T-helper 1 cell (primary cell): ENCODE measurements at places on chromosomes 12 and 14.

- DNase-seq = no peak
Measured at GRCh38 chr14:101950516-101951215, 13.7 kb upstream of the DYNC1H1 start.

DNA sequence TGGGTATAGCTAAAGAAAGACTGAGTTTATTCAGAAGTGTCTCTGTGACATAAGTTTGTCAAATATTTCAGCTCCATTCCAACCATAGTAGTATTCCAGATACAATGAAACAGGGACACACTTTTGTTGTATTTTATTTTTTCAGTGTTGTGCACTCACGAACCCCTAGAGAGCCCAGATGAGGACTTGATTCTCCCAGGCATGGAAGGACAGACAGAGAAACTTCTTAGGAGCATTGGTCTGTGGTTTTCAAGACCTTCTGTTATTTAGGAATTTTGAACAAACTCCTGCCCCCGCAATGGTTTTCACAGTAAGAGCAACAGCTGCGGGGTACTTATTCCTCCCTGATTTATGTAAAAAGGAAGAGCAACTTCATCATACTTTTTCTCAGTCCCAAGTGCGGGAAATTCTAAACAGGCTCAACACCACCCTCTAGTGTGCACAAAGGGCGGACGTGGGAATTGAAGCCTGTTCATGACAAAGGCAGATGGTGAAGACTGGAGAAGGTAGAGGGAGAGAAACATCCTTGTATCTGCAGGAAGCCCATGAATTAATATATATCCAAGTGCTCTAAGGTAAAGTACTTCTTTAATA is 147.6 kb downstream of the PAH start:
- peak; percentile 26 for DNase-seq

- DNase-seq = no peak
Measured at GRCh38 chr14:83864106-83864505, 1665.8 kb upstream of the FLRT2 start.

- no peak for DNase-seq
Measured at GRCh38 chr14:72699852-72700257, 194.0 kb downstream of the DPF3 start.

- no peak for DNase-seq
Measured at GRCh38 chr14:91298576-91298975, 54.1 kb upstream of the GPR68 start.

DNA sequence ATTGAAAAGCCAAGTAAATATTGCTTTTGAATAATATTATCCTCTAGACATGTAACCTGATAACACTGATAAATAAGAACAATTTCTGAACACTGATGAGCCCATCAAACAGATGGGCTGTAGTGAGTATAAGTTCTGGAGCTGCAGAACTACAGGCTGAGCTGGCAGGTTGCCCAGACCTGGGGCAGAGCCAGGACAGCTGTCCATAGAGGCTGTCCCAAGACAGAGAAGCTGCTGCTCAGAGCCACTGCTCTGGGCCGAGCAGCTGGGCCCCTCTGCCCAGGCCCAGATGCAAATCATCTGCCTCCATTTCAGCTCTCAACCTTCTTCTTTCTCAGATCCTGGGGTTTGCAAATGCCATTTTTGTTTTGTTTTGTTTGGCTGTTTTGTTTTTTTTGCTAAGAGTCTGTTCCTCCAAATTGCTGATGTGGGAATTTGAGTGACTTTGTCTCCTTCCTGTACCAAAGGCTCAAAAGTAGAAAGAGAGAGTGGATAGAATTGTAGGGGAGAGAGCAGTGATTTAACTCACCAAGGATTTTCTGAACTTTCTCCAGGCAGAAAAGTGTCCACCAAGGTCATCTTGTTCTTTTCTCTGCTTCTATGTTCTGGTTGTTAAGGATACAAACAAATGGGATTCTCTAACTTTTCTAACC is 4.0 kb upstream of the TESPA1 start:
- no peak for DNase-seq

- DNase-seq = peak; percentile 56
Measured at GRCh38 chr12:6465467-6466183, 4.9 kb downstream of the VAMP1 start.

DNA sequence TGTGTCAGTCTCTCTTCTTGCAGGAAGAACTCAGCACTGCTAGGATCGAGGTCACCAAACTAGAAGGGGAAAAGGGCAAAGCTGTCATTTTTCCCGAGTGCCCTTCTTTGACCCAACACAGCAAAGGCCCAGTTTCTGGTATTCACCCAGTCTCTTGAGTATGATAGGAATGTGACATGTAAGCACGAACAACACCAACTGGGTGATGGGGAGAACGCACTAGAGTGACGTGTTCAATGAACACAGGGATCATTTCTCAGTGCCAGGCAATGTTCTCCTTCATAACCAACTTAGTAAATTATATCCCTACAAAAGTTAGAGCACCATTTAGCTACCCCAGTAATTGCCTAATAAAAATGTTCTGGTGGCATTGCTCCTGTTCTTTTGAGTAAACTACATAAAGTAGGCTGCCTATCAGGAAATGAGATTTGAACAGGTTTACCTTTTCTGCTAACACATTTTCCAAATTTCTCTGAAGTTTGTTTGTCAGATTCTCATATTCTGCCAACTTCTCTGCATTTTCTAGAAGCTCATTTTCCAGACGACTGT is 64.5 kb downstream of the NIN start:
- no peak for DNase-seq

DNA sequence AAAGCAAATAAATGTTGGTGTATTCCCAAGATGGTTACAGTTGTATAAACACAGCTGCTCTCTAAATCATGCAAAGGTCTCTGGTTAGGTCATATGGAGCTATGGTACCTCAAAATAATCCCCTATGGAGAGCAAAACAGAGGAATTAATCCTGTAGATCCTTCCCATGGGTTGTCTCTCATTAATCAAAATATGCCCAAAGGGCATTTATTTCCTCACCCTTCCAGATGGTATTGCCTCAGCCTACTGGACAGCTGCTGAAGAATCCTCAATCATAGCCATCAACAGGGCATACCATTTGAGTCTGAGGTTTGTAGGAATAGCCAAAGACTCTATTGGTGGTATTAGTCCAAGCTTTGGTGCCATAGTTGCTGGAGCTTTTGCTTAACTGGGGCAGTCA is 360.9 kb downstream of the RPL10L start:
- DNase-seq = no peak

DNA sequence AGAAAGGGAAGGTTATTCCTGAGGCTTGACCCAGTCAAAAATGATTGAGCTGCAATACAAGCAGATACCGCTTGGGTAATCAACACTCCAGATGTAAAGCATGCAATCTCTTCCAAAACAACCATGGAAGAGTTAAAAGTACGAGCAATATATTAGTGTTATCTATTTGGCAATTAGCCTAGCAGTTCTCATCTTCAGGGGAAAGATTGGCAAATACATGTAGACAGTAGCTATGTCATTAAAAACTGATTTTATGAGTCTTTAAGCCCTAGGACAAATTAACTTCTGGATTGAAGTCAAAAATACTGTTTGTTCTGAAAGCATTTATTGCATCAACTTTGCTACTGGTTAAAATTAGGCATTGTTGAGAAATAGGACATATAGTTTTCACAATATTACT is 9.3 kb upstream of the GYS2 start:
- no peak for DNase-seq

GRCh38 chr14:63394841-63395240 is 76.1 kb upstream of the GPHB5 start:
- DNase-seq = no peak

DNA sequence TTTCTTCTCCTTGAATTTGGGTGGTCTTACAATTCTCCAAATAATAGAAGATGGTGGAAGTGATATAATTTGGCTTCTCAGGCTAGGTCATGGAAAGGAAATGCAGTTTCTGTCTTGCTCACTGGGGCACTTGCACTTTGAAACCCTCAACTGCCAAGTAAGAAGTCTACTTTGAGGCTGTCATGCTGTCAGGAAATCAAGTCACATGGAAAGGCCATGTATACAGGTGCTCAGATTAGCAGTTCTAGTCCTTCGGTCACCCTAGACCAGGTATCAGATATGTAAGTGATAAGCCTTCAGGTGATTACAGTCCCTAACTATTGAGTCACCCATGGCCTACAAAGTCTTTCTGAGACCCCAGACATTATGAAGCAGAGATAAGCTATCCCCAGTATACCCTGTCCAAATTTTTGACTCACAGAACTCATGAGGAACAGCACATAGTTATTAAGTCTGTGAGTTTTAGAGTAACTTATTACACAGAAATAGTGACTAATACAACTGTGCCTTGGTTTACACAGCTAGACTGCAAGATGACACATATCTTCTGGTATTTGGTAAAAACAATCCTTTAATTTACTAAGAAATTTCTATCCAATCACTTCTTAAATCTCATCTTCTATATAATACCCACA is 26.3 kb upstream of the BBS10 start:
- DNase-seq = no peak

DNA sequence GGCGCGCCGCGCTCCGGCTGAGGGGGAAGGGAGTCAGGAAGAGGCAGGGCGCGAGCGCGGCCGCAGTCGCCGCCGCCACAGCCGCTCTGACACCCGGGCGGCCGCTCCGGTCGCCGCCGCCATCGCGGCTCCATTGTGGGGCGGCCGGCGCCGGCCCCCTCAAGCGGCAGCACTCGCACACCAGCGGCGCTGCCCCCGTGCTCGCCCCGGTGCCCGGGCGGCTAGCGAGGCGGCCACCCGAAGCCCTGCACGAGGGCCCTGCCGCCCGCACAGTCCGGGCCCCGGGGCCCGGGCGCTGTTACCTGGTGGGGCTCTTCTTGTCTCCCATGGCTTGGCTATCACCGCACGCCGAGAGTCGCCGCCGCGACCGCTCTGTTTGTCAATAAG is 202 bp downstream of the YAF2 start:
- no peak for DNase-seq

DNA sequence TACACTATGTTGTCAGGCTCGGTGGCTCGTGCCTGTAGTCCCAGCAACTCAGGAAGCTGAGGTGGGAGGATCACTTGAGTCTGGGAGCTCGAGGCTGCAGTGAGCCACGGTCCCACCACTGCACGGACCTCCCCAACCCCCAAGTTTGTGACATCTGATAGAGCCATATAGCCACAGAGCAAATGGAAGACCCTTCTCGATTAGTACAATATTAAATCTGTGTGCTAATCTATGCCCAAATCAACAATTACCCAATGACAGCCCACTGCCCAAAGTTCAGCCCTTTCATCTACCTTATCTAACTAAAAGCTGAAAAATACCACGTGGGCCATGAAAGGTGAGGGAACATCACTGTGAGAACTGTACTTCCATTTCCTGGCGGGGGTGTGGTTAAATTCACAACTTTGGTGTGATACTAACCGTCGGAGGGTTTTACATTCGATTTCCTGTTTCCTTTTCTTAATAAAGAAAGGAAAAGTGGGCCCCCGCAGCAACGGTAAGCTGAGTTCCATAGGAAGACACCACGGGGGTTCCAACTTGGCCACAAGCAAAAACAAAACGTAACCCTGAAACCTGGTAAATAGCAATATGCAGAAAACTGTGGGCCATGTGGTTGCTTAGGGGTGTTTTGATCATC is 31.2 kb upstream of the FOS start:
- DNase-seq = peak; percentile 67

DNA sequence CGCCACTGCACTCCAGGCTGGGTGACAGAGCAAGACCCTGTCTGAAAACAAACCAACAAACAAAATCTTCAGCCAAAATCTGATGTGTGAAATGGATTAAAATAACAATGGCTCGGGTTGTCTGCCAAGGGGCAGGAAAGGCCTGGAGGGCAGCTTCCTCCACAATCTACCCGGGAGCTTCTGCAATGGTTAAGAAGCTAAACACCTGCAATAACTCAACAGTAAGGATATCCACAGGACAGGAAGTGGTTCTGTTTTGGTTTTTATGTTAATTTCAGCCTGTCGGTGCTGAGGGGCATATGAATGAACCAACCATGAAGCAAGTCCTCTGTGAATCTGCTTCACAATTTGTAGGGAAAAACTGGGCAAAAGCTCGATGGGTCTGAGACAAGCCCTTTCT is 34.4 kb downstream of the RAD52 start:
- no peak for DNase-seq

- DNase-seq = no peak
Measured at GRCh38 chr12:122385171-122386016, 37.1 kb downstream of the CLIP1 start.

DNA sequence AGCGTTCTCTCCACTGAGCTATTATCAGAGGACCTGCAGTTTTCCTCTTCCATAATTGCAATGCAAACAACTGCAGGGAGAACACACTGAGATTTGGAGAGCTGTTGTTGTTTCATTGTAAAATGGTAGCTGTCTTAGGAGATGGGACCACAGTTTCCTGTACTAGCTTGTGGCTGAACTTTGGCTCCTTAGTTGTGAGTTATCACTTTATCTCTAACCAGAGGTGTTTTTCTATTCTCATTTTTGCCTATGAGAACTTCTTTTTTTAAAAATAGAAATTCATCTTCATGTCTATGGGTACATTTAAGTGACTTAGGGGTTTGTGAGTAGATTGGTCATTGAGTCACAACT is 216.5 kb downstream of the SLC38A4 start:
- peak; percentile 62 for DNase-seq

GRCh38 chr12:44817687-44818086 is 58.4 kb downstream of the NELL2 start:
- DNase-seq = no peak

DNA sequence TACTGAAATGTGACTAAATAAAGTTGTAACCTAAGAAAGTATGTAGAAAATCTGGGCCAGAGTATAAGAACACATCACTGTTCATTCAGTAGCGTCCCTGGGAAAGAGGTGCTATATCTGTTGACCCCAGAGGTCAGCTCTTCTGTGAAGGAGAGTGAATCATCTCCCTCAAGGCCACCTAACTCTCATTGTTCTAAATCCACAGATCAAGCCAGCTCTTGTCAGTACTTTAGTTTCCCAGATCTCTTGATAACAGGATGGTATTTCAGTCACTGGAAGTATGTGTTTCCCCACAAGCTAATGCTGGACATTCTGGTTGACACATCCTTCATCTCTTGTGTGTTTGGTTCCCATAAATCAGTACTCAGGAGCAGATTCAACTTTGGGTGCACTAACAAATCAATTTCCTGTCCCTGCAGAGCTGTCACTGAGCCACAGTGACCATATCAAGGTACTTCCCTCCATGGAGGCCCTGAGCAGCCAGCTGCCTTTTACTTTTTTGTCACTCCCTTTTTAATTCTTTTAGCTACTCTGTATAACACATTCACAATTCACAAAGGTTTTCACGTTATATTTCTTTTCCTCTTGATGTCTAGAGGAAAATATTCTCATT is 7.8 kb downstream of the KRT1 start:
- DNase-seq = no peak
